ENCODE measurements at places on chromosomes 7 and 10.

GRCh38 chr10:75717126-75717916 is 285.9 kb downstream of the LRMDA start:
- DNase-seq: no peak

DNA sequence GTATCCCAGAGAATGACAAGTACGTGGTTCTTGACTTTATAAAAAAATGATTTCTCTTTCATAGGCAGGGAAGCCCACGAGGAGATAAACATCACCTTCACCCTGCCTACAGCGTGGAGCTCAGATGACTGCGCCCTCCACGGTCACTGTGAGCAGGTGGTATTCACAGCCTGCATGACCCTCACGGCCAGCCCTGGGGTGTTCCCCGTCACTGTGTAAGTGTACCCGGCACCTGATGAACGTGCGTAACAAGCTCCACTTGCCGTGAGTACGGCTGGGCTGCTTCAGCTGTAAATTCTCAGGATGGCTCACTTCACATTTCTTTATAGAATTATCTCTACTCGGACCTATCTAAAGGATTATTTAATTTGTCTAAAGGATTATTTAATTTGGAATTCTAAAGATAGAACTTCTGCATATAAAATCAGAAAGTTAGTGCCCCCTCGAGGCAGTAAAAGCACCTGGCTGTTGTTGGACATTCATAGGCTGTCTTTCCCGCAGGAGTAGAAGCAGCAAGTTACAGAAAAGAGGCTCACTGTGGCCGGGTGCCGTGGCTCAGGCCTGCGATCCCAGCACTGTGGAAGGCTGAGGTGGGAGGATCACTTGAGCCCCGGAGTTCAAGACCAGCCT is 27.6 kb downstream of the TMEM248 start:
- DNase-seq: no peak

GRCh38 chr10:130766071-130766470 is 545.5 kb downstream of the TCERG1L start:
- DNase-seq: no peak

- no peak for DNase-seq
These were observed 33.8 kb upstream of the SMKR1 start for GRCh38 chr7:129468547-129468946.

DNA sequence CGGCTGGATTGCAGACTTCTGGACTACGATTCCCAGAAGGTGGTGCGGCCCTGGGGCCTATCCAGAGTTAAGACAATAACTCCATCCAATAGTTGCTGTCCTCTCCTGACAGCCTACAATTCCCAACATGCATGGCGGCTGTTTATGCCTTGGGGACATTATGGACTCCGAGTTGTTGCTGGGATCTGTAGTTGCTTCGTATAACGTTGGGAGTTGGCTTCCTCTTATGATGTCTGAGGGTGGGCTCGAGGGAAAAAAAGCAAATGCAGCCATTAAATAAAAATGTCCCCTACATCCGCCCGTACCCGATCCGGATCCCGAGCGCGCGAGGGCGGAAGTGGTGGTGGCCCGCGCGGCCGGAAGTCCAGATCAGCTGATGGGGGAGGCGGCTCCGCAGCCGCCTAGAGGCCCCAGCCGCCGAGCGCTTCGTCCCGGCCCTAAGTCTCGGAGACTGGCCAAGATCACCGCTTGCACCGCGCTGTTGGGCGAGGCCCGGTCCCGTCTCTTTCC is at the start of gene ZSWIM8:
Gene ZSWIM8, plus strand, starts transcription at position 396 of the 510 bp plus-strand sequence. CDS start 273 bp downstream, outside the sequence.
- peak; percentile 71 for DNase-seq

DNA sequence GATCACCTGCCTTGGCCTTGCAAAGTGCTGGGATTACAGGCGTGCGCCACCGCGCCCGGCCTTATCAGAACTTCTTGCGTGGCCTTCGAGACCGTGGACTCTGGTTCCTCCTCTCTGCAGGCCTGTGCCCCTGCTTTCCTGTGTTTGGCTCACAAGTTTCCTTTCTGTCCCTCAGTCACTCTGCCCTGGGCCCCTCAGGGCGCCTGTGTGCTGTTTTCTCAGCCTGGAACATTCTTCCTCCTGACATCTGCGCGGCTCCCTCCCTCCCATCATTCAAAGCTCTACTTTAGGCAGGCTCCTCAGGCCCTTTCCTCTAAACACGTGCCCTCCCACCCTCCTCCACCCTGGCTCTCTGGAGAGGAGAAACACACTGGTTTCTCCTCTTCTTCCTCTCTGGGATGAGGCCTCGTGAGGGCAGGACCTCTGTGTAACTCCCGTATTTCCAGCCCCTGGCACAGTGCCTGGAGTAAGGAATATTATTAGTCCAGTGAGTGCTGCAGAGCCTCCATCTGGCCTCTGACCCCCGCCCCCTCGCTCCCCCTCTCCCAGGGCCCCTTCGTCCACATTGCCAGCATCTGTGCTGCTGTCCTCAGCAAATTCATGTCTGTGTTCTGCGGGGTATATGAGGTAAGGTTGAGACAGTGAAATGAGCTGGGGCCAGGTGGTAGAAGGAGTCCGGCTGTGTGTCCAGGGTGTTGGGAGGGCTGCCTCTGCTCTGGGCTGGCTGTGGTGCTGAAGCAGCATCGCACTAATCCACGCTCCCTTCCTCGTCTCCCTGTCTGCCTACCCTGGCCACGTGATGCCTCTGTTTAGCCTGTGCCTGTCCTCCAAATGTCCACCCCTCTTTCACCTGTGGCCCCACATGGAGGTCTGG is 7.1 kb downstream of the CLCN1 start:
- DNase-seq: no peak

DNA sequence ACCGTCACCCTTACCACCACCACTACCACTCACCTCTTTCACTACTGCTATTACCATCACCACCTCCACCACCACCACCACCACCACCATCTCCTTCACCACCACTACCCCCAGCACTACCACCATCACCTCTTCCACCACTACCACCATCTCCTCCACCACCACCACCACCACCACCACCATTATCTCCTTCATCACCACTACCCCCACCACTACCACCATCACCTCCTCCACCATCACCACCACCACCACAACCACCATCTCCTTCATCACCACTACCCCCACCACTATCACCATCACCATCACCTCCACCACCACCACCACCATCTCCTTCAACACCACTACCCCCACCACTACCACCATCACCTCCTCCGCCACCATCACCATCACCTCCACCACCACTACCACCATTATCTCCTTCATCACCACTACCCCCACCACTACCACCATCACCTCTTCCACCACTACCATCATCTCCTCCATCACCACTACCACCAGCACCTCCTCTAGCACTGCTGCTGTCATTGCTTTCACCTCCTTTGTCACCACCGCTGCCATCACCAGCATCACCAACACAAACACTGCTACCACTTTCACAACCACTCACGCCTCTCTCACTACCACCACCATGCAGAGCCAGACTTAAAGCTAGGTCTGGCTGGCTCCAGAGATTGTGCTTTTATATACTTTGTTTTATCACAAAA is 109.3 kb downstream of the ICA1 start:
- no peak for DNase-seq

DNA sequence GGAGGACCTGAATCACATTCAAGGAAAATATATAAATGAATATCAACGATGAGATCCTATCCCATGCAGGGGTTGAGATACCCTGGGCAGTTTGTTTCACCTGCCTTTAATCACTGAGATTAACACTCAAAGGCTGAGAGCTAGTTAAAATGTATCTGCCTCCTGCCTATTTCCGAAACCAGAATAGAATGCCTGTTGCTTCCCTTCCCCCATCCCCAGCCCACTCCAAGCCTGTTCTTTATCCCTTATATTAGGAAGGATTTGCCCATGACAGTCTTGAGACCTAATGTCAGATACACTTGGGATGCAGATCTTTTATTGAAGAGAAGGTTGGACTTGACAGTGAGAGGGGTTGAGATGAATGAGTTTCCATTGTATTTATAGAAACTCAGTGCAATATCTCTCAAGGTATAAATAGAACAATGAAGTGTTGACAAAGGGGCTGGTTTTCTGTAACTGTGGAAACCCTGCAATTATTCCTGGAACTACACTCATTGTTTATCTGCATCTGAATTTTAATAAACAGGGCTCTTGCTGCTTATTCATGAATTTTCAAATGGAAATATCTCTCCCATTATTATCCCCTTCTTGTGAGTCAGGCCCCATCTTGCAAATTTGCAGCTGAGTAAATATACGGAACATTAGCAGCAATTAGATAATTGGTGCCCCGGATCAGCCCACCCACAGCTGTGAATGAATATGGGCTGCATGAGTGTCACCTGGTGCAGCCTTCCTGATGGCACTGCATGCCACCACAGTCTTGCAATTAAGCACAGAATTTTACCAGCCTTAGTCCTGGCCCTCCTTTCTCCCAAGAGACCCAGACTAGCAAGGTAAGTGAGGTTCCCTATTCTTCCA is 66.7 kb downstream of the SORCS3 start:
- DNase-seq: no peak

GRCh38 chr7:157964016-157964415 is 623.6 kb downstream of the PTPRN2 start:
- DNase-seq: no peak

- DNase-seq: no peak
These were observed 54.9 kb upstream of the ELN start for GRCh38 chr7:73973091-73973490.

- DNase-seq: no peak
These were observed 455.6 kb upstream of the ANKRD30A start for GRCh38 chr10:36669615-36670352.

GRCh38 chr7:74418538-74418937 is 35.2 kb upstream of the GTF2IRD1 start:
- no peak for DNase-seq

GRCh38 chr7:131721660-131722059 is 165.2 kb upstream of the PODXL start:
- no peak for DNase-seq

- no peak for DNase-seq
These were observed 52.0 kb downstream of the THNSL1 start for GRCh38 chr10:25068152-25069058.

DNA sequence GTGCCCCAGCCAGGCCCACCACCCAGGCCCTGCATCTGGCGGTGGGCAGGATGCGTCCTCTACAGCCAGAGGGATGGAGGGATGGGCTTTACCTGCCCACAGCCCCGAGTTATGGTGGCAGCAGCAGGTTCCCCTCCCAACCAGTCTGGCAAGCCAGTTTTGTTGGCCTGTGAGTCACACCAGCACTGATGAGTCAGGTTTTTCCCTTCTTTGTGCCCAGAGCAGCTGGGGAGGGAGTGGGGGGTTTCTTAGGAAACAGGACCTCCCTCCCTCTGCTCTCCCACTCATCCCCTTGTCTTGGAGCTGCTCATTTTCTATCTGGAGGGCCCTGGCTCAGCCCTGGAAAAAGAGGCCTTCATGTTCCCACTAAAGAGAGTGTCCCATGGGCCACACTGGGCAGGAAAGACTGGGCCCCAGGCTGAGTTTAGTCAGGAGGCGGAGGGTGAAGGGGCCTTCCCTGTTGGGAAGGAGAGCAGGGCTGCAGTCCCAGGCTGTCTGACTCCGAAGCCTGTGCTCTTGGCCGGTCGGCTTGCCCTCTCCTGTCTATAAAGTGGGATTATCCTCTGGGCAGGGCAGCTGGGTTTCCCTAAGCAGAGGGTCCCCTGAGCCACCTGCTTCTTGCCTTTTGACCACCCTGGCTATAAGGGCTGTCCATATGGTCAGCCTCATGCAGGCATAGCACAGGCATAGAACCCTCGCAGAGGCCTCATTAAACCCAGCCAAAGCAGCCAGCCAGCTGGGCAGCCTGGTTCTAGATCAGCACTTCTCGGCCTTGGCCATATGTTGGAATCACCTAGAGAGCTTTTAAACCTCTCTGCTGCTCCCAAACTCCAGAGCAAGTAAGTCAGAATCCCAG is 30.2 kb upstream of the ANKRD2 start:
- no peak for DNase-seq

GRCh38 chr10:16995867-16996529 is 133.6 kb downstream of the CUBN start:
- no peak for DNase-seq

GRCh38 chr7:6480323-6480660 is 32.5 kb upstream of the DAGLB start:
- no peak for DNase-seq

DNA sequence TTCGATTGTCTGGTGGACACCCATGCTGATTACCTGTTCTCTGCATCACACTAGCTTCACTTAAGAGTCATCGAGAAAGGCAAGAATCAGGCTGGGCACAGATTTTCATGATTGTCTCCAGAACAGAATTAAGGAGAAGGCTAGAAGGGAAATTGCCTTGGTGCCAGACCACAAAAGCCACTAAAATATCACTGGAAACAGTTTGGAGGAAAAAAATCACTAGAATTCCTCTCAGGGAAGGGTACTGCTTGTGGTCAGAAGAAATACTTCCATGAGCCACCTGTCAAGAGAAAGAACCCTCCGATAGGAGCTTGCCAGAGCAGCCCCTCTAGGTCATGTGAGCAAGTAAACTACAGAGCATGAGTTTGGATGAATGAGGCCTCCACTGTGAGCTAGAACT is 269.3 kb upstream of the TEX47 start:
- DNase-seq: no peak

GRCh38 chr10:22053048-22053447 is 49.5 kb upstream of the DNAJC1 start:
- DNase-seq: no peak

DNA sequence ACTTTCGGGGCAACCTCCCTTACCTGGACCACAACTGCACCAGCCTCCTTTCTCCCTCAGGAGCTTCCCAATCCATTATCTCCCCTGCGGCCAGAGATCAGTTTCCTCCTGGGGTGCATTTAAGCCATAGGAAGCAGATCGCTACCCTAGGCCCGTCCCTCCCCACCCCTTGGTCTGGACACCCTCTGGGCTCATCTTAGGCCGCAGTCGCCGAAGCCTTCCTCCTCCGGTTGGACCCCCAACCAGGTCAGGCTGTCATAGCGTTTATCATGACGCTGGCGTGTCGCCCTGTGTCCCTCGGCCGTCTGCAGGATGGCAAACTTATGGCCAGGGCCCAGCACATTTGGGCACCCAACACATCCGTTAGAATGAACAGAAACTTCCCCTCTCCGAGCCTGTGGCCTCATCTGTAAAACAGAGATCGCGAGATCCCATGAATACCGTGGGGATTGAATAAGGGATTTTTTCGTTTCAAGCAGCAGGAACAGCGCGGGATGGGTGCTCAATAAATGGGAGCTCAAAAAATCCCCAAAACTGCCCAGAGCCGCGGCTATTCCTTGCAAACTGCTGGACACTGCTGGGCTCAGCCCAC is 669 bp upstream of the AP5Z1 start:
- peak; percentile 4 for DNase-seq

DNA sequence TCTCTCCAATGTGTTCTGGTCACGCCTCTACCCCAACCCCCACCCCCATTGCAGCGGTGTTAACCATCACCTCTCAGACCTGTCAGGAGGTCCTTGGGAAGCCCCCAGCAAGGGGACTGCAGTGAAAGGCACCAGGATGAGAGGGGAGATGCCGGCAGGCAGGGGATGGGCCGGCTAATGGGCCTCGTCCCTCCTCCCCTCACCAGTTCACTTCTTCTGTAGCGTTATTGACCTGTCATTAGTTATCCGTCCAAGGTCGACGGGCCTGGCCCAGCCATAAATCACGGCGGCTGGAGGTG is 18.8 kb downstream of the POLL start:
- no peak for DNase-seq

Data from stimulated activated CD8-positive, alpha-beta memory T cell treated with anti-CD3 and anti-CD28 coated beads, Interleukin-4, amount 100 ng/mL, for 4 hours (primary cell).